ENCODE measurements at places on chromosomes 5 and 9.
A peak's percentile ranks its signal among the peaks of the same experiment; 100 is the strongest.

DNA sequence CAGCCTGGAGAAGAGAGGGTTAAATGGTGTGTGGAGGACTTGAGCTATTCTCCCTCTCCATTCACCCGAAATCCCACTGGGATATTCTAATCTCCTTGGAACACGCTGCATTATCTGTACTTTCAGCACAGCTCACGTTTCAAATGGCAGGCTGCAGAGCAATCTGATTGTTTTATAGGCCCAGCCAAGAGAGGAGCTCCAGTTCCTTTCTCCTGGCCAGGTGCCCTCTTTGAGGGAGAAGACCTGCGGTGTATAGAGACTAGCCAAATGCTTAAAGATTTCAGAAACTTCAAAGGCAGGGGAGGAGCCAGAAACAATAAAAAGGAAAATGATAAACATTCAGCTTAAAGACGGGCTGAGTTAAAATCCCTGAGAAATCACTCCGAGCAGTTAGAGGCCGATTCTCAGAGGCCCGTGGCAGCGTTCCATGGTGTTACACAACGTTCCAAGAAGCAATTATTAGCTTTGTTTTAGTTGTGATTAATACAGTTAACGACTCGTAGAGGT lies 564.0 kb upstream of the KLF4 start:
- no peak for DNase-seq

GRCh38 chr9:121071756-121072421 lies 2.9 kb upstream of the CNTRL start:
- DNase-seq: no peak

DNA sequence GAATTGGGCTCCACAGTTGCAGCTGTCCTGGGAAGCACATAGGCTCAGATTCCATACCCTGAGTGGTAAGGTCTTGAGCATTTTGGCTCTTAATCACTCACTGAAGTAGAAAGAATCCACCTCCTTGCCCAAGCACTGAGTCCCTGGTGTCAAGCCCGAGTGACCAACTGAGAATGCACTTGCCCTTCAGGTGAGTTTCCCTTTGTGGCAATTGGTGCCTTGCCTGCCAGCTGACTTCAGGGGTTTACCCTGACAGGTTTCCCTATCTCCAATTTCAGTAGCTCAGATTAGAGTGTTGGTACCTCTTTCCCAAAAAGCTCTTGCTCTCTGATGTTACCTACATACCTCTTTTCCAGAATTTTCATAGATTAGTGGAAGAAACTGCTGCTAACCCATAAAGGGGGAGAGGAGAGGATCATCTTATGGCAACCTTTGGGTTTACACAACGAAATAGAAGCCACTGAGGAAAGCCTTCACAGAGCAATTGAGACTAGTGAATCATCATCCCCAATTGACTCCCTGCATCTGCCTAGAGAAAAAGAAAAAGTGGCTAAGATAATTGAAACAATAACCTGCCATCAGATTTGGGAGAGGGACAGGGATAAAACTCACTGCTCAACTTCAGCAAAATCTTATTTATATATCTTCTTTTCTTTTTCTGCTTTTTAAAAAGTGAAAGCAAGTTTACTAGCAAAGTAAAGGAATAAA lies 48.6 kb downstream of the CCL28 start:
- DNase-seq: no peak

GRCh38 chr9:121743441-121744001 lies 92.1 kb downstream of the DAB2IP start:
- DNase-seq: peak; percentile 100

DNA sequence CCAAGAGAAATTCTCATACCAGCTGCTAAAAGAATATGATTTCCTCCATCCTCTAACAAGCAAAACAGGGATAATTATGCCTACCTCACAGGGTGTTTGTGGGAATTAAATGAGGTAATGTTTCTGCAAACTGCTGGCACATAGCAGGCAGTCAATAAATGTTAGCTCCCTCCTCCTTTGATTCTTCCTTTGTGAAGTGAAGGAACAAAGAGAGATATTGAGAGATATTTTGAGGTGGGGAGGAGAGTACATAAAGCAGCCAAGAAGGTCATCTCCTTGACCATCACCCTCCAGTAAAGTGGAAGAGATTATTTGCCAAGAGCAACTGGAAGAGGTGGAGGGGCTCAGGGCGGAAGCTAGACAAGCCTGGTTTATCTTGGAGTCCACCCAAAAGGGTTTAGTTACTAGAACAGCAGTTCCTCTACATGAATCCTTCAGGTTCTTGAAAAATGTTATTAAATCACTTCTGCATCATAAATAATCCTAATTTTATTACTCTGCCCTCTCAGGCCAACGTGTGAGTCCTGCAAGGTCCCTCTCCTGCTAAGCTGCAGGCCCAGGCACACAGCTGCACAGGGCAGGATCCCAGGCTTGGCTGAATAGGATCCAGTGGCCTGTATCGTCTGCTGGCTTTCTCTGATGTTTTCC lies 35.0 kb upstream of the TLE1 start:
- no peak for DNase-seq

DNA sequence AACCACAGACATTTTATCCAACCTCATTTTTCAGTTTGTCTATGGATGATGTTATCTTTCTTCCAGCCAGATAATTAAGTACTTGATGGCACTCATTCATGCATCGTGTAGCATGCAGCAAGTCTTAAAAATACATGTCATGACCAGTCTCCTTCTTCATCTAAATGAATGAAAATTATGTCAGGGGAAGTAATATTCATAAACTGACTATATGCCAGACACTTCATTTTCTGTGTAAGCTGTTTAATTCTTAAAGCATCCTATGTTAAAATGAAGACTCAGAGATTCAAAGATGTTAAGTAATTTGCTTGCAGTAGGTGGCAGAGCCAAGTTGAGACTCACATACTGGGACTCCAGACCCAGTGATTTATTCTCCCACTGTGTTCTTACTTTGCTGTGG lies 181.7 kb upstream of the CD180 start:
- no peak for DNase-seq

GRCh38 chr5:34604119-34604675 lies 51.9 kb upstream of the RAI14 start:
- DNase-seq: no peak

DNA sequence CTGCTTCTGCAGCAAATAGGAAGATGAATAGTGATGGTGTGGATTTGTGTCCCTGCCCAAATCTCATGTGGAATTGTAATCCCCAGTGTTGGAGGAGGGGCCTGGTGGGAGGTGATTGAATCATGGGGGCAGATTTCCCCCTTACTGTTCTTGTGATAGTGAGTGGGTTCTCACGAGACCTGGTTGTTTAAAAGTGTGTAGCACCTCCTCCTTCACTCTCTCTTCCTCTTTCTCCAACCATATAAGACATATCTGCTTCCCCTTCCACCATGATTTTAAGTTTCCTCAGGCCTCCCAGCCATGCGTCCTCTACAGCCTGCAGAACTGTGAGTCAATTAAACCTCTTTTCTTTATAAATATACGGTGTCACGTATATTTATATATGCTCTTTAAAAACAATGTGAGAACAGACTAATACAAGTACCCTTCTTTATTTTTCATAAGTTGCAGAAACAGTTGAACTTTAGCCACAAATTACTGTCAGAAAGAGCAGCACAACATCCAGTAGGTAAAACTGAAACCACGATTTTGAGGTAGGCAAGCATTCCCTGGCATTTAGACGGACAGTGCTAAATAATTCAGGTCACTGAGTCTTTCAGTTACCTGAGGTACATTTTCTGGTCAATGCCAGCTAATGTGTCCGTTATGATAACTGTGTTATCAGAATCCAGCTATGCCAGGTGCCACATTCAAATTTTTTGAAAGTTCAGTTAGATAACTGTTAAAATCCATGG lies 79.3 kb upstream of the SPEF2 start:
- no peak for DNase-seq

DNA sequence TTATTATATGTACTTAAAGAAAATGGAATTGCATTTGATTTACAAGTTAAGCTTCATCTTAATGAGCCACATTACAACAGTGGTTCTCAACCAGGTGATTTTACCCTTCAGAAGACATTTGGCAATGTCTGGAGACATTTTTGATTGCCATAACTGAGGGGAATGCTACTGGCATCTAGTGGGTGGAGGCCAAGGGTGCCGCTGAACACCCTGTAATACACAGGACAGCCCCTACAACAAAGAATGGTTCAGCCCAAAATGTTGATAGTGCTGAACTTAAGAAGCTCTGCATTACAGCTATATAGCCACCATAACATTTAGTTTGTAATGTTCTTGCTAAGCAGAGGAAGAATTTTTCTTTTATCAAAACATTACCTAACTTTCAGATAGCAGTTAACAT lies 103.1 kb downstream of the PAM start:
- DNase-seq: no peak

DNA sequence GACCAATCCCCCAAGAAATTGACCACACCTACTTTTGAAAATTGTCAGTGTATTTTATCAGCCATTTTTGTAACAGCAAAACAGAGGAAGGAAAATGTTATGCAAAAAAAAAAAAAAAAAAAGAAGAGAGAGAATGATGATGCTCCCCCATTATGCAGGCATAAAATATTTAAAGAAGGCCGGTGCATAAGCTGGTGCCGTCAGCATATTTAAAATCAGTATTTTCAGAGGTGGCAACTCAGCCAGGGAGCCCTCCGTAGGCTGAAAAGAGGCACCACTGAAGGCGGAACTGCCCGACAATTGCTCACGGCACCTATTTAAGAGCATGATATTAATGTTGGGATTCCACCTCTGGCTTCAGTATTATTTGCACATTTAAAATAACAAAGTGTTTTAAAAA lies 33.4 kb downstream of the IRX2 start:
- no peak for DNase-seq

DNA sequence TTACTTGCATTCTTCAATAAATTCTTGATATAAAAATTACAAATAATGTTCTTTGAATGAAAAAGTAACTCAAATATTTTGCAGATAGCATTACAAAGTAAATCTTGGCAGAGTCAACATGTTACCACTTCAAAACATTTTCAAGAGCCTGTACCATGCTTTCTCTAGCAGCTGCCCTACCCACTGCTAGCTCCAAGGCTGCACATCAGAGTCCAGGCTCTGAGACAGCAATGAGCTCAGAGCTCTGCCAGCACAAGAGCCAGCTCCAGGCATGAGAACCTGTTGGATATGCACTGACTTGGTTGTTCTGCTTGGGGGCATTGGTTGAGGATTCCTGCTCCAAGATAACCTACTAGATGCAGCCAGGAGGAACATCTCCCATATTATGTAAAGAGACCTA lies 211.3 kb upstream of the HAPLN1 start:
- DNase-seq: no peak

DNA sequence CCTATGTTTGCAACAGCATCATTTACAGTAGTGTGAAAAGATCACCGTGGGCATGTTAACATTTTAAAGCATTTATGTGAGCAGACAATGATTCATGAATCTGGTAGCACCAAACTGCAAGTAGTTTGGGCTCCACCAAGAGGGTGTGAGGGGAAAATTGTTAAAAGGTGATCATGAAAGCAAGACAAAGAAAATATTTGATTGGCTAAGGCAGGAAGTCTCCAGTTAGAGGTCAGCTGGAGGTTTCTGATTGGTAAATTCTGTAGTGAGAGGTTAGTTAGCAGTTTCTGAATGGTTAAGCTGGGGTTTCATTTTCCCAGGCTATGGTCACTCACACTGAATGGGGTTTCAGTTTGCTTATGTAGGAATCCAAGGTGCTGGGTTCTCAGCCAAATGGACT lies 13.5 kb upstream of the DRD1 start:
- DNase-seq: no peak

- DNase-seq: no peak
Observed at GRCh38 chr5:113156271-113156877, 179.8 kb downstream of the DCP2 start.

DNA sequence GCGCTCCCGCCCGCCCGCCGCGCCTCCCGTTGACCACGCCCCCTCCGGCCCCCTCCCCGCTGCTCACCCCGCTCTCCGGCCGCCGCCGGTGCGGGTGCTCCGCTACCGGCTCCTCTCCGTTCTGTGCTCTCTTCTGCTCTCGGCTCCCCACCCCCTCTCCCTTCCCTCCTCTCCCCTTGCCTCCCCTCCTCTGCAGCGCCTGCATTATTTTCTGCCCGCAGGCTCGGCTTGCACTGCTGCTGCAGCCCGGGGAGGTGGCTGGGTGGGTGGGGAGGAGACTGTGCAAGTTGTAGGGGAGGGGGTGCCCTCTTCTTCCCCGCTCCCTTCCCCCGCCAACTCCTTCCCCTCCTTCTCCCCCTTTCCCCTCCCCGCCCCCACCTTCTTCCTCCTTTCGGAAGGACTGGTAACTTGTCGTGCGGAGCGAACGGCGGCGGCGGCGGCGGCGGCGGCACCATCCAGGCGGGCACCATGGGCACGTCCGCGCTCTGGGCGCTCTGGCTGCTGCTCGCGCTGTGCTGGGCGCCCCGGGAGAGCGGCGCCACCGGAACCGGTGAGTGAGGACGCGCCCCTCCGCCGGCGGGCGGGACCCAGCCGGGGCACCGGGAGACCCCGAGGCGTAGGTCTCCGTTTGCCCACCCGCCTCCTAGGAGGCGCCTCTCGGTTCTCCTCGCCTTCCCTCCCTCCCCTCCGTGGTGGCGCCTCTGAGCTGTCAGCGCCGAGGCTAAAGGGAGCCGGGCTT lies at the start of gene VLDLR:
VLDLR (plus strand) TSS at position 66 of the 739 bp plus-strand sequence; CDS start at position 469, 403 bp downstream.
- DNase-seq: peak; percentile 36

DNA sequence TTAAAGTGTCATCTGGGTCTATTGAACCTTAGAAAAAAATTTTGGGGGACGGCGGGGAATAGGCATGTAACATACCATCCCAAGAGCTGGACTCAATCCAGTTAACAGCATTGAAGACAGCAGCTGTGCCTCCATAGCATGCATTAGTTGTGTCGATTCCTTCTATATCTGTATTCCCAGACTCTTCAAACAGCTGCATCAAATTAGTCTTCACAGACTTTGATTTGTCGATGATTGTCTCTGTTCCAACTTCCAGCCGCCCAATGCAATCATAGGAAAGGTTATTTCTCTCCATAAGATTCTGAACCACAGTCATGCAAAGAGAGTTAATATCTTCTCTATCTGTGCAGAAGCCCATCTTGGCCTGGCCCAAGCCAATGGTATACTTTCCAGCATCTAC lies 14.8 kb downstream of the HMGCS1 start:
- DNase-seq: no peak

DNA sequence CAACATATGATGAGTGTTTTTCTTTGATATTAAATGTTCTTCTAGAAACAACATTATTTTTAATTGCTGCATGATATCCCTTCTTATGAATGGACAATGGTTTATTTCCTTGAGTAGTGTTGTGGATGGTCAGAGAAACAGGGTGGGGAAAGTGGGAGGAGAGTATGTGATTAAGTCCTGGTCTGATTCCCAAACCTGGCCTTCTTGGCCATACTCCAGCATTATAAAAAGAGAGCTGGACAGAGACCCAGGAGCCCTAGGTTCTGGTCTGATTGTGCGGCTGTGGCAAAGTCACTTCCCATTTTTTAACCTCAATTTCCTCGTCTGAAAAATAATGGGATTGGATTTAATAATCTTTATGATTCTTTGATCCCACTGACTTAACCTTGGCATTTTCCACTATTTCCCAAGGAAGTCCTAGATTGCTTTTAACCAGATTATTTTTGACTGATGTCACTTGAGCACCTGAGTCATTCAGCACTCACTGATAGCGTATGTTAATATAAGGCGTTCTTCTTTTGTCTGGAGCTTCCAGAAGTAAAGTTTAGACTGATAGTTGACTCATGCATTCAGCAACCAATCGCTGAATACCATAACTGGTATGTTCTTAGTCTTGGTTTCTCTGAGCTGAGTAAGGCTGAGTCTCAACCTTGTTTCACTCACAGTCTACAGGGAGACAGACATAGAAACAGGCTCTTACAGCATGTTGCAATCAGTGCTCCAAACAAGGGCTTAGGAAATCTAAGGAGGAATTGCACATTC lies 26.2 kb downstream of the OSMR start:
- peak; percentile 81 for DNase-seq
